ENCODE measurements at places on chromosomes 3 and 15.

GRCh38 chr3:106007512-106007911 lies 138.7 kb upstream of the CBLB start:
- DNase-seq: no peak

- DNase-seq: no peak
Observed at GRCh38 chr3:64954995-64955636, 267.3 kb upstream of the ADAMTS9 start.

- no peak for DNase-seq
Observed at GRCh38 chr15:57391537-57391936, 15.2 kb downstream of the CGNL1 start.

DNA sequence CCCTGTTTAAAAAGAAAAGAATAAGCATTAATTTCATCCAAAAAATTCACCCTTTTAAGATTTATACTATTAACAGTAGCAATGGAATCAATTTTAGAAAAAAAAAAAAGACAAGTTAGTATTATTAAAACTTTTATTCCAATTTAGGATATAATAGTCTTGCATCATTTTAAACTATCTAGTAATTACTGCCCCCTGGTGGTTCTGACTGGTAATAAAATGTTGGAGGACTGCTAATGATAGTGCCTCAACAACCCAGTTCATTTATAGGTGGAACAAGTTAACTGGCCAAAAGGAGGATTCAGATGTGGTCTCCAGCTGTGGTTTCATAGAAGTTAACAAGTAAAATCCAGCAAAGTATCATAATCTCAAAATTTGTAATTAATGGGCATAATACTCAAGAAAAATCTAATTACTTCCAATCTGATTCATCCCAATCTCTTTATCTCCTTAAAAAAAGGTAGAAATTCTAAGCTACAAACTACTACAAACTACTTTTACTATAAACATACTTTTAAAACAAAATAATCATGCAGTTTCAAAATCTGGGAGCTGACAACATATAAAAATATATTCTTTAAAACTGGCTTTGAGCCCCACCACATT lies 30.7 kb upstream of the WDR49 start:
- DNase-seq: peak; percentile 80

DNA sequence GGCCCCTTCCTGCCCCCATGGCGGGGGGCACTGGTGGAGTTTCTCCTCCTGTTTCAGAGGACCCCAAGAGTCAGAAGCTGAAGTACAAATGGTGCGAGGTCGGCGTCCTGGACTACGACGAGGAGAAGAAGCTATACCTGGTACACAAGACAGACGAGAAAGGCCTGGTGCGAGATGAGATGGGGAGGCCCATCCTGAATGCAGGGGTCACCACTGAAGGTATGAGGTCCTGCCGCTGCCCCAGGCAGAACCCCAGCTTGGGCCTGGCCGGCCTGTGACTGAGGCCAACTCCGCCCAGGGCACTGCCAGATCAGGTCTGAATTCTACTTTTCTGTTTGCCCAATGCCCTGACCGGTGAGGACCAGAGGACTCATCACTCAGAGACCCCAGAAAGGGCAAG lies 15.0 kb downstream of the DNAH1 start:
- no peak for DNase-seq

DNA sequence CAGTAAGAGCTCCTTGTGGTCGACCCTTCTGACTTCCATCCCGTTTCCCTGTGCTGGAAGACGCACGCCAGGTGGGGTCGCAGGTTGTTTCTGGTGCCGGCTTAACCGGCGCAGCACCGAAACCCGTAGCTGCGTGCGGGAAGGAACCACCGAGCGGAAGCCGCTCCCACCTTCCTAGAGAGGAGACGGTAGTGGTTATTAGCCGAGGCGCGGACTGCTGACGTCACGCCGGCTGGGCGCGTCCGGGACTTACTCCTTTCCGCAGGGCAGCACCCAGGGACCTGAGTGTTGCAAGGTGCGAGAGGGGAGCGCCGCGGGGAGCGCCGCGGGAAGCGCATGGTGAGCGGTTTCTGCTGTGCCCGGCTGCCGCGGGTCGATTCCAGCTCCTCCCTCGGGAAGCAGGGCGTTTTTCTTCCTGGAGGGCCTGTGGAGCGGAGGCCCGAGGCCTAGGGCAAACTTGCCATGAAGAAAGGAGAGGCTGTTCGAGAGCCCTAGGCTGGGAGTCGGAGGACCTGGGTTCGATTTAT lies at the start of gene ZNF501:
TSS of gene ZNF501 (plus strand) at position 252 of the 527 bp plus-strand sequence. CDS start 4,787 bp downstream, outside the sequence.
- DNase-seq: peak; percentile 88
